Panc1 (cell line): ENCODE measurements at places on chromosomes 16 and 17.

GRCh38 chr17:72751746-72752145 is 340.7 kb downstream of the SLC39A11 start:
- DNase-seq = no peak

DNA sequence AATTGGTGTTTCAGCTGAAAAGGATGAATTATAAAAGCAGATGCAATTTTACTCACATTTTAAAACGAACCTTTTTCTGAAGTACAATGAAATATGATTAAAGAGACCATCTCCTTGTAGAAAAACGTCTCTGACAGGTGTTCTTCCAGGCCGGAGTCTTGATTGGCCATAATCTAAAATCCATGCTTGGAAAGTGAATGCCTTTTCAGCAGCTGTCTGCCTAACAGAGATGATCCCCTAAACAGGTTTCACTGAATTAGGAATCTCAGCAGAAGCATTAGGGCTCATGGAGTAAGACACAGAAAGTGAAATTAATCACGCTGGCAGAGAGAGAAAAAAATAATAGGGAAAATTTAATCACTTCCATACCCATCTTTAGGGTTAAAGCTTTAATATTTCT is 39.3 kb upstream of the IRX5 start:
- DNase-seq = no peak

DNA sequence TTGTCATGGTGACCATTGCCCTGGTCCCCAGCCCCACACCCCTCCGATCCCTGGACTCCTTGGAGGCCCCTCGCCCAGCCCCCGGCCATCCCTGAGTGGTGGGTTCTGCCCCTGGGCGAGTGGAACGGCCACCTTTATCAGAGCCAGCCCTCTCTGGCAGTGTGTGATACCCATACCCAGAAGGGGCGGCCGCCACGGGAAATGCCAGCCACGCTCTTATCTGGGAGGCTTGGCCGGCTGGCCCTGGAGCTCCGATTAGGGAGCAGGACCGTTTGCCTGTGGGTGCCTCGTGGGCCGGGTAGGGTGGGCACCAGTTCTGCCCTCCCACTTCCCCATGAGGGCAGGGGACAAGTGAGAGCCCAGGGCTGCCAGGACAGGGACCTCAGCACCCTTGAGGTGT is 58.3 kb upstream of the ZC3H18 start:
- no peak for DNase-seq

DNA sequence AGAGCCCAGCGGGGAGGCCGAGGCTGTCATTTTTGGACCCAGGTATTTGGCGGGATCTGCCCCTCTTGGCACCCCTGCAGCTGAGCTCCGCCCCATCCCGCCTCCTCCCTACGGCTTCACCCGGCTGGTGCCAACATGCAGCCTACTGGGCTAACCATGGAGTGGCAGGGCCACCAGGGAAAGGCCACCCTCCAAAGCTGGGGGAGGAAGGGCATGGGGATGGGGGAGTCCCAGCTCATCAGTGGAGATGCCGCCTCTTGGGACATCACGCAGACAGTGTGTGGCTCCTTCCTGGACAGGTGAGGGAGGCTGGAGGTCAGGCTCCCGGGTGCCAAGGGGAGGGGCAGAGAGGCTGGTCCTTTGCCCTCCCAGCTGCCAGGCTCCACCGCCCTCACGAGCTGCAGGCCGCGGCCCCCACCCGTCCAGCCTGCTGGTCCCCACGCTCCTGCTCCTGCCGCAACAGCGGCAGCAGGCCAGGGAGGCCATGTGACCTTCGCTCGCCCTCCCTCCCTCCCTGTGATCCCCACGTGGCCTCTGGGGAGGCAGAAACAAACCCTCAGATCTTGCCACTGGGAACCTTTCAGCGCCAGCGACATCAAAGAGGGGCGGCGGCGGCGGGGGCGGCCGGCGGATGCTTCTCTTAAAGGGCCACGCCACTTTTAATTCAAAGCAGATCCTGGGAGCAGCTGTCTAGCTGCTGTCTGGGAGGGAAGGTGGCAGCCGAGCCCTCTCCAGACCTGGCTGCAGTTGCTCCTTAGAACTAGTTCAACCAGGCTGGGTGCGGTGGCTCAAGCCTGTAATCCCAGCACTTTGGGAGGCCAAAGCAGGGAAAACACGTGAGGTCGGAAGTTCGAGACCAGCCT is 6.8 kb upstream of the NOTUM start:
- no peak for DNase-seq

DNA sequence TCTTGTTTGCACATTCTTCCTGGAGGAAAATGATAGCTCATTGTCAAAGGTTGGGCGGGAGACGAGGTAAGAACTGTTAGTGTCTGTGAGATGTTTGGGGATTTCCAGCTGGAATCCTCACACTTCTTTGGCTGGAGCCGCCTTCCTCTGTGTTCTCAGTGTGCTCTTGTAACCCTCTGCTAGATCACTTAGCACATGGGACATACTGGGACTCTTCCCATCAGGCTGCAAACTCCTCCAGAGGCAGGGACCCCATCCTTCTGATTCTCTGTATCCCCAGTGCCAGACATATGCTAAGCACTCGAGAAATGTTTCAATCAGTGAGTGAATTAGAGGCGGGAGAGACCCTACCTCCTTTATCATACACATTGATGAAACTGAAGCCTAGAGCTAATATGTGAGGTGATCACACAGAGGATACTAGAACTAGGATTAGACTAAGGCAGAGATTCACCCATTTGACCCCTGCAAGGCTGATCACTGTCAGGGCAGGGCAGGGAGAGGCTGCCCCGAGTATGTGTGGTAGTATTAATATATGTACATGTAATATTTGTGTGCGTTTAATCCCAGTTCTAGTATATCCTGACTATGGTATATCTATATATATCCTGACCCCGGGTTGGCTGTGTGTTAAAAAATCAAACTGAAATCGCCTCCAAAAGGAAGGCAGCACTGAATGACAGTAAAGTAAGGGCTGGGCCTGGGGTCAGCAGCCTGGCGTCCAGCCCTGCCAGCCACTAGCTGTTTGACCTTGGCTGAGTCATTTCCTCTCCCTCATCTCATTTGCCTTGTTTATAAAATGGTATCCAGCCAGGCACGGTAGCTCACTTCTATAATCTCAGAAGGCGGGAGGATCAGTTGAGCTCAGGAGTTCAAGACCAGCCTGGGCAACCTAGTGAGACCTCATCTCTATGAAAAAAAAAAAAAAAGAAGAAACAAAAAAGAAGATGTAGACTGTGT is 75.5 kb upstream of the TBX2 start:
- peak; percentile 12 for DNase-seq

- DNase-seq = no peak
Observed at GRCh38 chr17:47641202-47641601, 8.5 kb upstream of the KPNB1 start.

GRCh38 chr17:34356194-34356593 is at the start of gene CCL13:
Gene CCL13 (plus strand): TSS chr17:34356480. CDS start chr17:34356527, 47 bp downstream.
- no peak for DNase-seq

GRCh38 chr17:7841915-7842379 is 7.9 kb downstream of the KDM6B start:
- no peak for DNase-seq

GRCh38 chr17:44915862-44916780 is 821 bp upstream of the GFAP start:
- no peak for DNase-seq

DNA sequence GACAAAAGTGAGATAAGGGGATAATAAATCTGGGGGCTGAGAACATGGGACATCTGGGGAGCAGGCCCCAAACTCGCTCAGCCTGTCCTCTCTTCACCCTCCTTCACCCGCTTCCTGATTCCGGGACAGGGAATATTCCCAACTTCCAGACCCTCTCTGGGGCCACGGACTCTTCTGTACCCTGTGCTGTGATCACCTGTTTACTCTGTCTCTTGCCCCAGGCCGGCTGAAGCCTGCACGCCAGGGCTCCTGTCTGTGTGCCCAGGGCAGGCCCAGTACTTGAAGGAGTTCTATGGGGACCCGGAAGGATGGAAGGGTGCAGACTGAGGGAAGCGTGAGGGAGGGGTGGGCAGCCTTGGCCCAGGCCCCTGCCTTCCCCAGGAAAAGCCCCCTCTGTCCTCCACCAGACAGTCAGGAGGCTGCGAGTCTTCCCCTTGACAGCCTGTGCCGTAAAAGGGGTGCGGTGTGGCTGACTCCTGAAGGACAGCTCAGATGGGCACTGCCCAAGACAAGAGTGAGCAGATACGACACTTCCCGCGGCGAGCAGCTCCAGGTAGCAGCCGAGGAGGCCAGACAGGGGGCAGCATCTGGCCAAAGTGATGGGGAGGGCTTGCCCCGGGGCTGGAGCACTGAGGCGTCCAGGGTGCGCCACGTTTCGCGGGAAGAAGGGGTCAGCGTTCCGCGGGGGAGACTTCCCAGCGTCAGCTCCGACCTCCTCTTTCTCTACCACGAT is 1.0 kb upstream of the CCNF start:
- no peak for DNase-seq

DNA sequence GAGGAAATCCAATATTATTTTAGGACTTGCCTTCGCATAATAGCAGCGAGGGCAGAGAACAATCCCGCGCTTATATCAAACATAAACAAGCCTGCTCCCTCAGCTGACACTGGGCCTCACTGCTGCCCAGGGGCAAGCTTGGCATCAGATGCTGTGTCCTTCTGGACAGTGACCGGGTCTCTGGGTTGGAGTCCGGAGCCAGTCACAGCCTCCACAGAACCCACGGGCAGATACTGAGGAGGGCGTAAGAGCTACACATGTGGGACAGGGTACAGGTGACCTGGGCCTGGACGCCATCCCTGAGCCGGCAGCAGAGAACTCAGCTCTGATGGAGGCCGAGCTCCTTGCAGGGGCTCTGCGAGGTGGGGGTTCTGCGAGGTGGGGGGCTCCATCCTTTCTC is 14.7 kb upstream of the ZNF469 start:
- DNase-seq = no peak

- DNase-seq = peak; percentile 60
Observed at GRCh38 chr17:41404024-41404671, 6.7 kb upstream of the KRT31 start.

- no peak for DNase-seq
Observed at GRCh38 chr17:77798481-77798880, 160.0 kb upstream of the TNRC6C start.
